ENCODE measurements at places on chromosomes 3 and 15.

DNA sequence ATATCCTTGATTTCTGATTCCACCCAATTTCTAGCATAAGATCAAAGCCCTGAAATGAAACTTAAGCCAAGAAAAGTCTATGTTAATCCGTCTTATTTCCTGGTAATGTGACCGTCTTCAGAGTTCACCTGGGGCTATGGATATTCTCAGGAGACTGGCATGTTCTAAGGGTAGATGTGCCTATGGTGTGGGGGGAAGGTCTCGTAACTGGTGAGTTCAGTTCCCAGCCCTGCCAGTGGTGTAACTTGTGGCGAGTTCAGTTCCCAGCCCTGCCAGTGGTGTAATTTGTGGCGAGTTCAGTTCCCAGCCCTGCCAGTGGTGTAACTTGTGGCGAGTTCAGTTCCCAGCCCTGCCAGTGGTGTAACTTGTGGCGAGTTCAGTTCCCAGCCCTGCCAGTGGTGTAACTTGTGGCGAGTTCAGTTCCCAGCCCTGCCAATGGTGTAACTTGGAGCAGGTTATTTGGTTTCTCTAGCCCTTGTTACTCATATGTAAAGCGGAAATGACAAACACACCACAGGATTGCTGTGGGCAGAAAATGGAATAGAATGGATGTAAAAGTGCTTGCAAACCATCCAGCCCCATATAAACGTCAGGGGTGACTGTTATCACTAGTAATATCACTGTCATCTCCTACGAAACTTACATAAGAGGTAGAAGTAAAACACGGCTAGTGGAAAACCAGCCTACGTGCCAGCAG lies 30.4 kb downstream of the SLC51A start:
- DNase-seq = peak; percentile 4

DNA sequence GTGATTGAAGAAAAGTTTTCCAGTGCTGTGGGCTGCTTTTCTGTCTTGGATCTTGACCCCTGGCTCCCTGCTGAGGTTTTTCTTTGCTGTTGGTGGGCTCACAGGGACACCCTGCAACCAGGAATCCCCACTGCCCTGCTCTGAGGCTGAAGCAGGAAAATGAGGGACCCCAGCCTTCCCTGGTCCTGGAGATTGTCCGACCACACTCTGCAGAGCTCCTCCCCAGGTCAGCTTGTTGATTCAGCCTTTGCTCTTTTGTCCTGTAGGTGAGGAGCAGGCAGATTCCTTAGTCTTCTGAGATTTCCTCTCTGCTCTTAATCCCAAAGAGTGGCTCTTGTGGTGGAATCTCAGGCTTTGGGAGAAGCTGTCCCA lies 194.5 kb downstream of the RPLP1 start:
- DNase-seq = no peak

- no peak for DNase-seq
These were observed 15.3 kb downstream of the HESX1 start for GRCh38 chr3:57184526-57184925.

DNA sequence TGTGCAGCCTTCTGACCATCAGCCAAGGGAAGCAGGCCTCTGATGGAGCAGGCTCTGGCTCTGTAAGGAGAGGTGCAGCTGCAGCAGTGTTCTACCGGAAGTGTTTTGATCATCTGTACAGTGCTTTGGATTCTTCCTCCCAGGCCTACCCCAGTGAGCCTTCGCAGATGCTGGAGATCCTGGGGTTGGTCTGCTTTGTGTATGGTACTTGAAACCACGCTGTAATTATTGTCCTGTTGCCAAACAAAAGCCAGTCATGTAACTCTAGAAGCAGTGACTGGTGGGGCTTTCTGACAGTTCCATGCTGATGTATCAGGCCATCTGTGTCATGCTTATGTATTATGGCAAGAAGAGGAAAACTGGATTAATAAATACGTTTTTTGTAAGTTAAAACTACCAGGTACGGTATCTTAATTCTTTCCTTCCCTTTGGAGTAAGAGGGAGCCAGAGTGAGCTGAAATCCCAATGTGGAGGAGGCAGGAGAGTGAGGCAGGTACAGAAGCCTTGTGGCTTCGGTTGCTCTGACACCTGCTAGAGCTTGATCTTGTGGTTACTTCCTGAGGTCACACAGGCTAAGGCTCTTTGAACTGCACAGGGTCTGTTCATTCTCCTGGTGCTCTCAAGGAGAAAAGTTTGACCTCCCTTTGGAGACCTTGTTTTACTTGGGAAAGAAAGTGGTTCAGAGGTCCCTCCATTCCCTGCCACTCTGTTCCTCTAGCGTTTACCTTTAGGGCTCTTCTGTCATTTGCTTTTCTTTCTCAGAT lies 3.7 kb downstream of the TMEM42 start:
- DNase-seq = no peak

DNA sequence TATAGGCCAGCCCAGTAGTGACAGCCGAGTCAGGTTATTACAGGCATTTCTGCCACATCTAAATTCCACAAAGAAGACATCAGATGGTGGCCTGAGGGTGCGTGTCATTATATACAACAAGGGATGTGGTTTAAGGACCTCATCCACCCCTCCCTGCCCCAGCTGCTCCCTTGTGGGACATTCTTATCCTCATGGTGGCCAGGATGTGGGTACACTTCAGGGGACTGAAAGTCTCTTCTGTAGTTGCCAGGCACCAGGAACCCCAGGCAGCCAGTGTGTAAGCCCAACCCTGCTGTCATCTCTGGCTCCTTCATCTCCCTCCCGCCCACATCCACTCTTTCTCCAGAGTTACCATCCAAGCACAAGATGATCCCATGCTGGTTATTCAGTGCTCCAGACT lies 224.9 kb upstream of the TOPAZ1 start:
- no peak for DNase-seq

DNA sequence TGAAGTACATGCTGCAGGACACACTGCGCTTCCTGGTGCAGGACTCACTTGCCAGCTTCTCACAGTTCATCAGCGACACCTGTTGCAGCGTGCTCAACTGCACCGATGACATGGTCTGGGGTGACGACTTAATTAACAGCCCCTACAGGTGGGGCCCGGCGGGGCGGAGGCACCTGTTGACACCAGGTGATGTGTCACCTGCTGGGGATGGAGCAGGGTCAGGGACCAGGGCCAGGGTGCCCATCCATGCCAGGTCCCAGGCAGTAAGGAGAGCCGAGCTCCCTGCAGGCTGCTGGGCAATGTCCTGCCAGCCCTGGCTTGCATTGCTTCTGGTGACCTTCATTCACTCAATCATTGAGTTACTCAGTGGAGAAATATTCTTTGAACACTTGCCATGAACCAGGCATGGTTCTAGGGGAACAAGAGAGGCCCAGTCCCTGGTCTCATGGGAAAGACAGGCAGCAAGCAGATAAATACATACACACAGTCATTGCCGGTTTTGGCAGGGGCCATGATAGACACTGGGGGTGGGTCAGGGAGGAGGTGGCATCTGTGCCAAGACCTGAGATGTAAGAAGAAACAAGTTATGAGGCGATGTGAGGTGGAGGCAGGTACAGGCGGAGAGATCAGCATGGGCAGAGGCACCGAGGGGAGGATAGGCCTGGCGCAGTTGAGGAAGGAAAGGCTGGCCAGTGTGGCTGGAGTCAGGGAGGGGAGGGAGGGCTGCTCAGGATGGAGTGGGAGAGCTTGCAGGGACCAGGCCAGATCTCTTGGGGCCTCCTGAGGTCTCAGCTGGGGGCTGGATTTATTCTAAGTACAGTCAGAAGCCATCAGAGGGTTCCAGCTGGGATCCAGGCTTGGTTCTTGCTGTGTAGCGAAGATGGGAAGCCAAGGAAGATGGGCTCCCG lies 30.8 kb downstream of the DNAH1 start:
- peak; percentile 44 for DNase-seq

DNA sequence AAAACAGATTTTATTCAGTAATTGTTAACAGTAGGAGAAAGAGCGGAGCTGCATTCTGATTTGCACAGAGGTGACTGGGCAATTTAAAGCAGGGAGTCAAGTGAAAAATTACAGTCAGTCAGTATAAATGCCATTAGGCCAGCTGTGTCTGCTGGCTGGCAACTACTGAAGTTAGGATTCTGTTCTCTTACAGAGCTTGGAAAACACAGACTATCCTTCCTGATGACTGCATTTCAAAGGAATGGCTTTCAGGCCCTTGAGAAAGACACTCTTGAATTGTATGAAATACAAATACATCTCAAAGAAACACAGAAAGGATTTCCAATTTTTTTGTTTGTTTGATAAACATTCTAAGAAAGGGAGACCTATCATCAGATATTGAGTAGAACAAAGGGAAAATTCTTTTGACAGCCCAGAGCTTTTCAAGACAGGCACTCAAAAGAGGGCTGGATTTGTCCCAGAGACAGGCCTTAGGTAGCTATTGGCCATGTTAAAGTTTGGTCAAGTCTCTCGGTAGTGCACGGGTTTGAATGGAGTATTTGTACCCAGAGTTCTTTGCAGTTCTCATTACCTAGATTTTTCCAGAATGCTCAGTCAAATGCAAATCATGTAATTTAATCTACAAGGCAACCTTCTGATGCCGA lies 551.2 kb upstream of the CCDC54 start:
- no peak for DNase-seq

Measured in AG09319 (cell line).